Kidney tubule cell (primary cell): ENCODE measurements at places on chromosomes 6 and 20.

GRCh38 chr6:130968476-130968875 lies 94.6 kb downstream of the EPB41L2 start:
- no peak for DNase-seq

DNA sequence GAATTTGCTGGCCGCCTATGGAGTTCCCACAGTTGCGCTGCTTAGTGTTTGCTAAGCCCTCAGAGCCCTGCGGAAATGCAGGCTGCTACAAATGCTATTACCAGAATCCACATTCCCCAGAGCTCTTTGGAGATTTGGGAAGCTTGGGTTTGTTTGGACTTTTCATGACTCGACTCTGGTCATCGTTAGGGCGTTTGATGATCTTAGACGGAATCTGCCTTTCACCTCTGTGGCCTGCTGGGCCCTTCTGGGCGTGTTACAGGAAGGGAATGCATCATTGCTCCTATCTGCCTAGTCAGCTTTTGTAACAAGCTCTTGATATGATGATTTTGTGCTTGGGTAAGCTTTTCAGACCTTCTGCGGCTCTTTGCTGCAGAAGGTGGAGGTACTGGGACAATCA lies 50.8 kb downstream of the EYA2 start:
- DNase-seq = peak; percentile 16

GRCh38 chr6:33273924-33274902 lies 2.3 kb downstream of the RPS18 start:
- DNase-seq = no peak

GRCh38 chr6:148771212-148771601 lies 24.4 kb downstream of the UST start:
- DNase-seq = no peak

DNA sequence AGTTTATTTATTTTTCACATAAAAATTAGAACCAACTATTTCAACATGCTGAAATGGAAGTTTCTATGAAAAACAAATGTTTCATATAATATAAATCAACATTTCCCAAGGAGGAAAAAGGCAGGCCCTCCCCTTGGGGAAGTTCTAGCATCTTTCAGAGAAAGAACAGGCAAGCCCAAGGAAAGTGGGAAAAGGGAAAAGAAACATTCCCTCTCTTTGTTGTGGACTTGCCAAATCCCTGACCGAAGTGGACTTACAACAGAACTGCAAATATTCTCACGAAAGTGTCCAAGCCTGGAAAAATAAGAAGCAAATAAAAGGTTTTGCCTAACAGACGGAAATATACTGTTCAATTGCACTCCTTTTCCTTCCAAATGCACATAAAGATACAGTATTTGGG lies 214.4 kb downstream of the ATXN1 start:
- DNase-seq = no peak

GRCh38 chr6:129583866-129584265 lies 126.1 kb downstream of the ARHGAP18 start:
- no peak for DNase-seq

DNA sequence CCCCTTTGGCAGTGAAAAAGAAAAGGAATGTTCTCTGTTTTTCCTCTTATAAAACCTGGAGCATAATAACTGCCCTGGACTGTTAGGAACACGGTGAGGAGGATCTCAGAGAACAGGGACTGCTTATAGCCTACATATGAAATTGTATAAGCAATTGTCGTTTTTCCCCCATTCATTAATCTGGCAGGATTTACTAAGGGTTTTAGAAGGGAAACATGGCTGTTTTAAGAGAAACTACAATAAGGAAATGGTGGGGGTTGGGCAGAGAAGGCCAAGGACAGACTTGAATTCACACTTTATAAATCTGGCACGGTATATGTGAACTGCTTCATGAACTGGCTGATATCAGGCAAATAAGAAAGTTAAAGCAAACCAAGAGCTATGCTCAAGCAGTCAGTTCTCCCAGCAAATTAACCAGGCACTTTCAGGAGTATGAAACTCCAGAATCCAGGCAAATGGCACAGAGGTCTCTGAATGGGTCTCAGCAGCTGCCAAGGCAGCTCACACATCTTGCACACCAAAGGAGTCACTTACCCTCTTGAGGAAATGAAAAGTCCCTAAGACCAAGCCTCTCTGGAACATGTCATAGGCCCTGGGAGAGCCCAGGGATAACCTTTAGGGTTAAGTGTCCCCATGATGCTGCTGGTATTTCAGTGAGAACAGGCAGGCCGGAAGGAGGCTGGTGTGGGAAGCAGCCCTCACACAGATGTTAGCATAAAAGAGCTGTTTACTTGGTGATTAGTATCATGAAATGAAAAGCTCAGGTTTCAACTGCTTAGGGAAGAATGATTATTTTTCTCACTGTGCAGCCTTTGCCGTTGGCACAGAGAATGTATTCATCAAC lies 260.5 kb upstream of the MARCKS start:
- DNase-seq = no peak

- no peak for DNase-seq
These were observed 77.1 kb downstream of the TRAM2 start for GRCh38 chr6:52499681-52500236.

DNA sequence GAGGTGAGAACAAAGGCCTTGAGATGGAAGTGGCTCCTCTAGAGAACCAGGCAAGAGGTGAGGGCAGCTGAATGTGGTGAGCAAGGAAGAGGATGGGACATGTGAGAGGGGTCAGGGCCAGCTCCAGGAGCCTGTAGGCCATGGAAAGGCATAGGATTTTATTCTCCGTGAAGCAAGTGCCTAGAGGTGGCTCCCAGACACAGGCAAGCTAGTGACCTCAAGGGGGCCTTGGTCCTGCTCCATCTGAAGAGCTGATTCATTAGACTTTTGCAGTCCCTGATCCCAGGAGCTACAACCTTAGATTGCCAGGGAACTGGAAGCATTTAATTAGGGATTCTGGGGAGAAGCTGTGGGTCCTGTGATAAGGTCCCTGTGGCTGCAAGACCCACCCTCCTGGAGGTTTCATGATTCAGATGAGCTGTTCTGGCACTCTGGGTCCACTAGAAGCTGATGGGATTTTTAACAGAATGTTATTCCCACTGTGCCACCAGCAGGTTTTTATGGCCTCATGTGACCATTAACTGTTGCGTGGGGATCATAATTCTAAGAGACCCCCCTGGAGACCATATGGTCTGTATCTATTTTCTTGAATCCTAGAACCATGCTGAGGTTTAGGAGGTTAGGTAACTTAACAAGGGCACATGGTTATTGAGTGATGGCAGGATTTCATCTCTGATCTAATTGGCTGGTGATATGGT lies 90.5 kb downstream of the ELOVL5 start:
- DNase-seq = no peak

DNA sequence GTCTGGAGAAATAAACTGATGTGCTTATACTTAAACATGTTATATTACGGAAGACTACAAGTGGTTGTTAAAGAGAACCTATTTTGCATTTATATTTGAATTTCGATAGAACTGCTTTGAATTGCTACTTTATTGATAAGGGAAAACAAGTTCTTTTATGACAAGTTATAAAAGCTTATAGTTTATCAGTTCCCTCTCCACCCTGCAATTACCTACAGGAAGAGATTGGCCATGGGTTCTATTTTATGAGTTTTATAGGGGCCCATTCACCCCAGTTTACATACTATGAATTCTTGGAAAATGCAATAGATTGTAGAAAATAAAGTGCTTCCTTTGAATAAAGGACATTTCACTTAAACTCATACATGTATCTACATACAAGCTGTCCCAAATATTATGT lies 144.4 kb downstream of the AHI1 start:
- DNase-seq = no peak

- DNase-seq = no peak
These were observed 97.1 kb upstream of the PTPN1 start for GRCh38 chr20:50413088-50413500.

GRCh38 chr20:5658912-5659345 lies 91.3 kb upstream of the SHLD1 start:
- DNase-seq = peak; percentile 85

GRCh38 chr6:160060920-160061447 lies 60.6 kb upstream of the SLC22A1 start:
- no peak for DNase-seq

GRCh38 chr20:41469868-41470267 lies 103.2 kb upstream of the EMILIN3 start:
- DNase-seq = no peak

DNA sequence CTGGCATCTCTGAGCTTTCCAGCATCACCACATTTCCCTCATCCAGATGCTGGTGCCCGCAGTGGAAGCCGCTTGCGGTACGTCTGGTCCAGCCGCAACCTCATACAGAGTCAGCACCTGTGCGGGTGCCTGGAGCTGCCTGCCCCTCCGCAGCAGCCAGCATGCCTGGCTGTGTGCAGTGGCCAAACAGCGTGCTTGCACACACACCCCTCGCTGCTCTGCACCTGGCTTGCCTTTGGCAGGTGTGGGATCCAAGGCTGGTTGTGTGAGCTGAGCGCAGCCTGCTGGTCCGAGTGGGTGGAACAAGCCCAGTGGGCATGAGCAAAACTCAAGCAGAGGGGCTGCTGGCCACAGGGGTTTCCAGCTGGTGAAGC lies 3.1 kb upstream of the HINT3 start:
- peak; percentile 31 for DNase-seq

DNA sequence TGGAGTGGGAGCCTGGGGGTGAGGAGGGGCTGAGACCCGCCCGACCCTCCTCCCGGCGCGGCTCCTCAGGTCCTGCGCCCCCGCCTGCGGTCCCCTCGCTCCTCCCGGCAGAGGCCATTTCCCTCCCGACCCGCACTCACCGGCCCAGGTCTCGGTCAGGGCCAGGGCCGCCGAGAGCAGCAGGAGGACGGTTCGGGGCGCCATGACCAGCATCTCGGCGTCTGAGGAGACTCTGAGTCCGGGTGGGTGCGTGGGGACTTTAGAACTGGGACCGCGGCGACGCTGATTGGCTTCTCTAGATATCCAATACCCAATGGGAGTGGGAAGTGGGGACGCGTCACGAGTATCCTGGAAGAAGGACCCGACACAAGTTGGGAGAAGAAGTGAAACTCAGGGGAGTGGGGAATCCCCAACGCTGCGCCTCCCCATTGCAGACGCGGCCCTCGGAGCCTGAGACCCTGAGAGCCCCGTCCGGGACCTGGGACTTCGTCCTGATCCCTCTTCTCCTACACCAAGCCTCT lies at the start of gene HLA-B:
Gene HLA-B, minus strand, starts transcription at position 234 of the 521 bp plus-strand sequence. Its CDS starts 21 bp downstream, at position 213.
- DNase-seq = peak; percentile 82

- DNase-seq = peak; percentile 40
These were observed 12.8 kb downstream of the ESF1 start for GRCh38 chr20:13771853-13772453.

DNA sequence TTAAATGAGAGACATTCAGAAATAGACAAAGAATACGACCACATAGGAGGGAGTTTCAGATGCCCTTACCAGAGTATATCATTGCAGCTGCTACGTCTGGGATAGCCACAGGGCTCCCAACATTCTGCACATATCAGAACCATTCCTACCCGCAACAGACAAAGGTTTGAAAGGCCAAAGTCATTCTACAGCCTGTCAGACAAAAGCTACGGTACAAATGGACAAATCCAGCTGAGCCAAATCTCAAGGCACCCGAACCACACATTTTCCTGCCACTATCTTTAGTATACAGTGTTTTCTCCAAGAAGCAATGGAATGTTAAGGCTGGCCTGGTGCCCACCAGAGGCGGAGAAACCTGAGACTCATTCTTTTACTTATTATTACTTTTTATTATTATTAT lies 30.5 kb upstream of the LYRM2 start:
- DNase-seq = no peak

GRCh38 chr6:95784019-95784418 lies 206.7 kb downstream of the MANEA start:
- no peak for DNase-seq

- no peak for DNase-seq
These were observed 7.2 kb upstream of the HDAC2 start for GRCh38 chr6:113978084-113978675.

- peak; percentile 1 for DNase-seq
These were observed 5.0 kb downstream of the BCL2L1 start for GRCh38 chr20:31717478-31718201.

DNA sequence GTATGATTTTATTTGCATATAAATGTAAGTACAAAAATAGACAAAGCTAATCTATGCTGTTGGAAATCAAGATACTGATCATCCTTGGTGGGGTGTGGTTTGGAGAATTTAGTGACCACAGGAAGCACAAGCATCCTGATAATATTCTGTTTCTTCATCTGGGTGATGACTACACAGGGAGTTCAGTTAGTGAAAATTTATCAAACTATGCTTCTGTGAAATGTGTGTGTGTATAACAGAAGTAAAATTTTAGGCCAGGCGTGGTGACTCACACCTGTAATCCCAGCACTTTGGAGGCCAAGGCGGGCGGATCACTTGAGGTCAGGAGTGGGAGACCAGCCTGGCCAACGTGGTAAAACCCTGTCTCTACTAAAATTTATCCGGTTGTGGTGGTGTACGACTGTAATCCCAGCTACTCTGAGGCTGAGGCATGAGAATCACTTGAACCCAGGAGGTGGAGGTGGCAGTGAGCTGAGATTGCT lies 20.6 kb downstream of the ENPP3 start:
- peak; percentile 14 for DNase-seq

DNA sequence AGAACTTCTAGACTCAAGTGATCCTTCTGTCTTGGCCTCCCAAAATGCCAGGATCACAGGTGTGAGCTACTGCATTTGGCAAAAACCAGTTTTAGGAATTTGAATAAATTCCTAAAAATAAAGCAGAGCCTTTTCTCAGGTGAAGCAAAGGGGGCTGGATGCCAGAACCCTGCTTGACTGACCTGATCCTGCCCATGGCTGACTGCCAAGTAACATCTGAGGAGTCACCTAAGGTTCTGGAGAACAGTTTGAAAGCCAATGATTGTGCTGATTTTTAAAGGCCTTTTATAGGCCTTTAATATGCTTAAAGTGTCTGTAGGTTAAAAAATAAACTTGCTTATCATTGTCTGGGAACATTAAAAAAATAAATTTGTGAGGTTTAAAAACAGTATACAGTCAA lies 14.1 kb upstream of the ZSCAN12 start:
- no peak for DNase-seq

- DNase-seq = no peak
These were observed 1.9 kb upstream of the GID8 start for GRCh38 chr20:62935968-62936585.

- no peak for DNase-seq
These were observed 246.8 kb upstream of the STXBP5 start for GRCh38 chr6:146957181-146958093.

DNA sequence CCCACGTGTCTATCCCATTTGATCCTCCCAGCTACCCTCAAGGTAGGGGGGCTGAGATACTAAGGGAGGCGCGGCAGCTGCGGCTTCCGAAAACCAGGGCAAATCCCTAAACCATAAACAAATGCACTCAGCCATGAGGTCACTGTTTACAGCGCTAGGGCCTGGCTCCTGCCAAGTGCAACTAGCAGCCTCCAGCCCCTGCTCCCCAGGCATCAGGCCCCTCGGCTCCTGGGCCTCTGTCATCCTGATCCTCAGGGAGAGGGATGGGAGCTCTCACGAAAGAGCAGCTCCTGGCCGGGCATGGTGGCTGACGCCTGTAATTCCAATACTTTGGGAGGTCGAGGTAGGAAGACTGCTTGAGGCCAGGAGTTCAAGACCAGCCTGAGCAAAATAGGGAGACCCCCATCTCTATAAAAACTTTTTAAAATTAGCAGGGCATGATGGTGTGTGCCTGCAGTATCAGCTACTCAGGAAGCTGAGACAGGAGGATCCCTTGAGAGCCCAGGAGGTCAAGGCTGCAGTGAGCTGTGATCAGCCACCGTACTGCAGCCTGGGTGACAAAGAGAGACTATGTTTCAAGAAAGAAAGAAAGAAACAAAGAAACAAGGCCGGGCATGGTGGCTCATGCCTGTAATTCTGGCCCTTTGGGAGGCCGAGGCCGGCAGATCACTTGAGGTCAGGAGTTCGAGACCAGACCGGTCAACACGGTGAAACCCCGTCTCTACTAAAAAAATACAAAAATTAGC lies 42.5 kb upstream of the TLDC2 start:
- no peak for DNase-seq

GRCh38 chr6:42696526-42697267 lies 25.7 kb downstream of the PRPH2 start:
- DNase-seq = no peak
